Stimulated activated CD4-positive, alpha-beta T cell treated with anti-CD3 and anti-CD28 coated beads, Interleukin-15, amount 100 ng/mL, for 1 hour (primary cell): ENCODE measurements at places on chromosomes 1 and 21.

DNA sequence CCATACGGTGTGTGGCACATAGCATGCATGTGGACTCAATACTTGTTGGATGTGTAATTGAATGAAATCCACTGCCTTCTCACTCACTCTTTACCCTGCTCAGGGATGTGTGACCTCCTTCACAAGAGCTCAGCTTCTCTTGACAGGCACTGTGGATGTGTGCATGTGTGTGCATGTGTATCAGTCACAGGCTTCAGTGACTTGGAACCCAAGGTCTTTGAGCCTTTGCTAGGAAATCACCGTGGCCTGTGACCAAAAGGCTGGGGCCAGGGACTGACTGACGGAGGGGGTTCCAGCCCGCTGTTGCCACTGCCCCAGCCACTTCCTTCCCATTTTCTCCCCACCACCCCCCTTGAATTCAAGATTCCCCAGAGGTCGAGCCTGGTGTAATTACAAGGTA, 144.4 kb upstream of the POU3F1 start:
- DNase-seq = no peak

DNA sequence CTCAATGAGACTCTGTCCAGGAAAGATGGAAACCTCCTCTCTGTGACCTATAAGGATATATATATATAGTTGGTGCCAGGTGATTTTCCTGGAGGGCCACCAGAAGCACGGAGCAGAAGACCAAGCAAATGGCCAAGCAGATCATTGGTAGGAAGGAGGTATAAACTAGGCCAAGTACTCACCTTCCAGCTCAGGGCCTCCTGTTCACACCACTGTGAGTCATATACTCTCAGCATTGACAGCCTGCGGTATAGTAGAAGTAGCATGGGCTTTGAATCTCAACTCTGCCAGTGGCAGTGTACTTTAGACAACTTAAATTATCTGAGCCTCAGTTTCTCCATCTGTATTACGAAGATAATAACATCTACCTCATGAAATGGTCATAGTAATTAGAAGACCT, 15.4 kb downstream of the IL12RB2 start:
- no peak for DNase-seq

DNA sequence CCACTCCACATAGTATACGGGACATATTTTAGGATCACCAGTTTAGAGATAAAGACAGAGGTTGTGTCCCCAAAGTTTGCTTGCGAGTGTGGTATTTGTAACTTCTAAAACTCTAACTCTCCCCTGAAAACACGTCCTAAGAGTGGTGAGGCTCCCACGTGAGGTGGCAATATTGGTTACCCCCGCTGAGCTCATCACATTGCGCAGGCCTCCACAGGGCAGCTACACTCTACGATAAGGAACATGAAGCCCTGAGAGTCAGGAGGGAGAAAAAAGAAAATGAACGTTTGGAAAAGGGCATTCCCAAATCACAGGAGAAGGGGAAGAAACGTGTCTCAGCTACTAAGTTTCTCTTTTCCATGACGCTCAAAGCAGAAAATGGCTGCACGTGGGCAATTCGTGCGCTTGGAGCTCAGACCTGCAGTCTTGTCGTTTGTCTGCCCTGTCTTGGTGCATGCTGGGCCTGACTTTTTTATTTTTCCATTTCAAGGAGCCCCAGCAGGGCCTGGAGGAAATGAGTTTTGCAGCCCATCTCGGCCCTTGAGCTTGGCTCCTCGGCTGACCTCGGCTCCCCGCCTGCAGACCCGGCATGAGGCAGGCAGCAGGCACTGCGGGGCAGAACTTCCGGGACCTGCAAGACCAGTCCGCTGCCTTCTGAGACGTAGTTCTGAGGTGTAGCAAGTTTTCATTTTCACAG, 25.7 kb downstream of the ERG start:
- DNase-seq = no peak

GRCh38 chr1:220818421-220819173, 31.9 kb downstream of the MTARC1 start:
- no peak for DNase-seq

DNA sequence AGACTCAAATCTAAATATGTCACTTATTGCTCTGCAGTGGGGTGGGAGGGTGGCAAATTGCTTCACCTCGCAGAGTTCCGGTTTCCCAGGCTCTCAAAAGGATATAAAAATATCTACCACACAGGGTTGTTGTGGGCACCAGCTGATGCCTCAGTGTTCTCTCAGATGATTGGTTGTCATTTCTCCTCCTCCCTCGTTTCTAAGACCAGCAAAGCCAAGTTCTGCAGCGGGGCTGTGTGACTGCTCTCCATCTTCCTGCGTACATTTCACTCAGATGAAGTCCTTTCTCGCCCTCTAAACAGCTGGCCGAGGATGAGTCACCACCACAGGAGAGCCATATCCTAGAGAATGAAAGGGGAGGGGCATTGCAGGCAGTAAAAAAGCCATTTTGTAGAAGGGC, 35.0 kb upstream of the VWA5B1 start:
- DNase-seq = no peak

GRCh38 chr21:45460611-45461368, 55.8 kb downstream of the COL18A1 start:
- no peak for DNase-seq

DNA sequence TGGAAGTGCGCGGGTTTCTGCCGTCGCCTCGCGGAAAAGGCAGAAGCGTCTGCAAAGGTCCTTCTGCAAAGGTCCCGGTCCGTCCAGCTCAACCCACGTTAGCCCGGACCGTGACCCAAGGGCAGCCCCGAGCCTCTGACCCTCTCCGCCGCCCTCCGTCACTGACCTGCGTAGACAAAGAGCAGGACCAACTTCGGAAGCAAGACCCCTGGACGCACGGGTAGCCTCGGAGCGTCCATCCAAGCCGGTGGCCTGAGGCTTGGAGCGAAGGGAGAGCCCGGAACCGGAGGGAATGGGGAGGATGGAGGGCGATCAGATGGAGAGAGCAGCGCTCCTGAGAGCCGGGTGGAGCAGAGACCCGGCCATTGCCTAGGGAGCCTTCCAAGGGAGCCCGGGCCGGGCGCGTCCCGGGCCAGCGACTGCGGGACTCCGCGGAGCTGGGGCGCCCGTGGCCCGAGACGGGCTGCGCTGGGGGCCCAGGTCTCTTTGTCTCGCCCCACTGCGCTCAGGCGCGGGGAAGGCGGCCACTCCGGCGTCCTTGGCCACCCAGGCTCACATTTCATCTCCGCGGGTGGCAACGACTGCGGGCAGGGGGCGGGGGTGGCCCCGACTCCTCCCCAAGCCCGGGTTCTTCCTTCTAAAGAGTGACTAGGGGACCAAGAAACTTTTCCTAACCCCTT, at the start of gene CYYR1:
Gene CYYR1 (minus strand): TSS at position 585 of the 680 bp plus-strand sequence. CDS start 346 bp downstream, at position 239.
- no peak for DNase-seq

GRCh38 chr1:239722035-239722434, 335.7 kb downstream of the CHRM3 start:
- DNase-seq = no peak

GRCh38 chr1:186618401-186619170, 61.6 kb downstream of the PTGS2 start:
- no peak for DNase-seq

DNA sequence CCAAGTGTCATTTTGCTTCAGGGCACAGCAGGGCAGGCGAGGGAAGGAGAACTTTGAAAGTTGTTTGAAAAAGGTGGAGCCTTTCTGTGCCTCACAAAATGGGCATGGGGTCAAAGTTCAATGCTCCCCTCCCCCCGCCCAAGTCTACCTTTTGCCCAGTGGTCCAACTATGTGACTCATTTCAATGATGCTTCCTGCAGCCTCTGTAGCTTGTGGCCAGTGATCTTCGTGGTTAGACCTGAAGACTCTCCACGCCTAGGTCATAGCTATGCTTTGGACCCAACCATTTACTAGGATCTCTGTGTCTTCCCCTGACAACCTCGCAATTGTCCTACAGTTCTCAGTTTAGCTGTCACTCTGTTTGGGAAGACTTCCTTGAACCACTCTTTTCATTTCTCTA, 280.3 kb upstream of the GJB5 start:
- DNase-seq = no peak

- DNase-seq = no peak
These were observed at the start of gene S100A16 for GRCh38 chr1:153612755-153613331. Gene S100A16 (minus strand): TSS chr1:153613137. CDS start chr1:153608151, 4,986 bp downstream.

GRCh38 chr1:214933375-214933774, 149.2 kb upstream of the KCNK2 start:
- no peak for DNase-seq

- no peak for DNase-seq
These were observed 291.6 kb downstream of the PTBP2 start for GRCh38 chr1:97013136-97013535.

DNA sequence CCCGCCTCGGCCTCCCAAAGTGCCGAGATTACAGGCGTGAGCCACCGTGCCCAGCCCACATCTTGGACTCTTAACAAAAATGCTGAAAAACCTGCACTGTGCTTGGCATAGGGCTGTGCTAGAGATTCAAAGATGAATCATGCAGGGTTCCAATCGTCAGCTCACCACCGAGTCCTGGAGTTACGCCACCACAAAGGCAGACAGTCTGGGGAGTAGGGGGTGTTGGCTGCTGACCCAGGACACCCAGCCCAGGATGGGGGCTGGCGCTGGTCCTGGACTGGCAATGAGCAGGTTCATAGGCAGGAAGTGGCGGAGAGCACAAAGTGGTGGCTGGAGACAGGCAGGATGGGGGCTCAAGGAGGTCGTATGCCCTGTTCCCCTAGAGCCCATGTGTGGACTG, 16.0 kb downstream of the PSRC1 start:
- no peak for DNase-seq

- DNase-seq = no peak
These were observed 61.3 kb downstream of the TESK2 start for GRCh38 chr1:45429561-45430159.

GRCh38 chr1:175922254-175922881, 179.0 kb upstream of the TNR start:
- no peak for DNase-seq

GRCh38 chr1:25795211-25795610, 4.8 kb upstream of the SELENON start:
- no peak for DNase-seq

DNA sequence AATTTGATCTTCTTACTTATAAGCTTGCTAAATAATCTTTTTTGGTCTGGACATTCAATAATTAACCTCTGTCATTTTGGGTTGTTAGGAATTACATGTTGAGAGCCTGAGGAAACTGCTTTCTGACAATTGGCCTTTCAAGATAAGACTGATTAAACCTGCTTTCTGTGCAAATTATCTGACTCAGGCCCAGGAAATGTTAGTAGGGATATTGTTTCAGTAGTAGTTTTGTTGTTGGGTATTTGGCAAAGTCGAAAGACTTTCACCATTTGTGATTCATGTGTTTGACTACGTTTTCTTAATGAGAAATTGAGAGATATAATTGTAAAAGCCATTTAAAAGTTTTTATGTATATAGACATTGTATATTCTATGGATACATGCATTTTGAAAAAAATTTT, 81.1 kb upstream of the GPR88 start:
- DNase-seq = no peak
